ENCODE measurements at places on chromosomes 12 and 14.

DNA sequence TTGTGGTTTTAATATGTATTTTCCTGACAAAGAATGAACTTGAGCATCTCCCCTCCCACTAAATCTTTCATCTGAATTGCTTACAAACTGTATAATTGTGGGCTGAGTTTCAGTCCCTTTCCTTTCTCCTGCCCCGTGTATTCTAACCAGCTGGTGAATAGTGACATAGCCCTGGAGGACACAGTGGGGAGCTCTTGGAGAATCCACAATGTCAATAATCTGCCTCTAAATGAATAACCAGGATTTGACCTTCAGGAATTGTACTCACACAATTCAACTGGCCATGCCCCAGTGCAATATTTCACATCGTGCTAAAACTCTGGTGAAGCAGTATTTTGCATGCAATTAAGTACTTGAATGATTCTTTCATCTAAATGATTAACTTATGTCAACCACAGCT is 177.2 kb downstream of the C12orf42 start:
- DNase-seq = no peak

DNA sequence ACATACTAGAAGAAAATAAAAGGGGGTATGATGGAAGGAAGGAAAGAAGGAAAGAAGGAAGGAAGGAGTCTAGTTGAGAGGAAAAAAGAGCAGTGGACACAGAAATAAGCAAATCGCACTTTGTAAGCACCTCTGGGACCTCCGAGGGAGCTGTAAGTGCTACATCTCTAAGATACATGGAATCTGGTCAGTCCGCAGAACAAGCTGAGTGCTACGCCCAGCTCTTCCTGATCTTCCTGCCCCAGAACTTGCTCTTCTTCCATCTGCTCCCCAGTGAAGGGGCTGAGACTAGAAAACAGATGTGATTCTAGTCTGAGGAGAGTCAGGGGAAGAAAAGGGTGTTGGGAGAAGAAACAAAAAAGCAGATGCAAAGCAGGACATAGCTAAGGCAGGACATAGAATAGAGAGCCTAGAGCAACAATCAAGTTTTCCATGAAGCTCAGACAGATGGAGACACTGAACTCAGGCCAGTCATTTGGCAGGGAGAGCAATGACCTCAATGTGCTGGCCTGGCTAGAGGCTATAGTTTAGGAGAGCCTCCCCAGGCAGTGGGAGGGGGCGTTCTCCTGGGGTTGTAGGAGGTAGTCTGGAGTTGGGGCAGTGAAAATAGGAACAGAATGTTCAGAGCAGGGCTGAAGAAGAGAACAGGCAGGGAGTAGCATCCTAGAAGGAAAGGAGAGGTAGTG is 1.7 kb upstream of the MFAP5 start:
- DNase-seq = no peak

GRCh38 chr12:4265280-4265679 is 8.3 kb upstream of the CCND2 start:
- no peak for DNase-seq

GRCh38 chr14:97179573-97179972 is 382.4 kb downstream of the VRK1 start:
- DNase-seq = no peak

- no peak for DNase-seq
Measured at GRCh38 chr14:104650981-104651875, 38.2 kb upstream of the INF2 start.

DNA sequence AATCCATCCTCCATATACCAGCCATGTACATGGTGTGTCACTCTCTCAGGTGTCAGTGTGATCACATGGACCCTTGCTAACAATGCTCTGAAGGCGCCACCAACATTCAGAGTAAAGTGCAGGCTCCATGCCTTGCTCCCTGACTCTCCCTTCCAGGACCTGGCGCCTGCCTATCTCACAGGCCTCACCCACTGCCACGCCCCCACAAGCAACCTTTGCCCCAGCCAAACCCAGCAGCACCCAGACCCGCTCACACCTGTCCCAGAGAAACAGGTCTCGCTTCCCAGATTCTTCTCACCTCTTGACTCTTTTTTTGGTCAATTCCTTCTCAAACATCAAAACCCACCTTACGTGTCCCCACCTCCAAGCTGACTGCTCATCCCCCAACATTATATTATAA is 52.3 kb downstream of the KCNK10 start:
- DNase-seq = no peak

DNA sequence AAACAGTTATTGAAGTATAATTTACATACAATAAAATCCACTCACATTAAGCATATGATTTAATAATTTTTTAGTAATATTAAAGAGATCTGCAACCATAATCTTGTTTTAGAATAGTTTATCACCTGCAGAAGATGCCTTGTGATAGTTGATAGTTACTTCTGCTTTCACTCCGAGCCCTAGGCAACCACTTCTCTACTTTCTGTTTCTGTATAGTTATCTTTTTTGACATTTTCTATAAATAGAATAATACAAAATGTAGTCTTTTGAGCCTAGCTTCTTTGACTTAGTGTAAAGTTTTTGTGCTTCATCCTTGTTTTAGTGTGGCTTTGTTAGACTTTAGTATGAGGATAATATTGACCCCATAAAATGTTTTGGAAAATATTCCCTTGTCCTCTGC is 111.0 kb downstream of the MNAT1 start:
- no peak for DNase-seq

GRCh38 chr12:109492371-109492770 is 14.9 kb downstream of the UBE3B start:
- DNase-seq = no peak

DNA sequence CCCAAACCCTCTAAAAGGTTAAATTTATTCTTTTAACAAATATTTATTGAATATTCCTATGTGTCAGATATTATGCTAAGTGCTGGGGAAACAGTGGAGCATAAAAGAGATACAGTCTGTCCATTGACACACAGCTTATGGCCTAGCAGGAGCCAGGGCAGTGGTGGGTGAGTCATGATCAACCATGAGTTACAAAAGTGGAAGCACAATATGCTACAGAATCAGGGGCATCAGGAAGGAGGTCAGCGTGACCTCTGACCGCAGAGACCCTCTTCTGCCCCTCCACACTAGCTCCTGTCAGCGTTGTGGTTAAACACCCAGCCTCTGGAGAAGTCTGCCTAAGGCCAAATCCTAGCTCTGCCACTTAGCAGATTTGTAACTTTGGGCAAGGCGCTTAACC is 4.7 kb upstream of the PPP1R1A start:
- DNase-seq = no peak

DNA sequence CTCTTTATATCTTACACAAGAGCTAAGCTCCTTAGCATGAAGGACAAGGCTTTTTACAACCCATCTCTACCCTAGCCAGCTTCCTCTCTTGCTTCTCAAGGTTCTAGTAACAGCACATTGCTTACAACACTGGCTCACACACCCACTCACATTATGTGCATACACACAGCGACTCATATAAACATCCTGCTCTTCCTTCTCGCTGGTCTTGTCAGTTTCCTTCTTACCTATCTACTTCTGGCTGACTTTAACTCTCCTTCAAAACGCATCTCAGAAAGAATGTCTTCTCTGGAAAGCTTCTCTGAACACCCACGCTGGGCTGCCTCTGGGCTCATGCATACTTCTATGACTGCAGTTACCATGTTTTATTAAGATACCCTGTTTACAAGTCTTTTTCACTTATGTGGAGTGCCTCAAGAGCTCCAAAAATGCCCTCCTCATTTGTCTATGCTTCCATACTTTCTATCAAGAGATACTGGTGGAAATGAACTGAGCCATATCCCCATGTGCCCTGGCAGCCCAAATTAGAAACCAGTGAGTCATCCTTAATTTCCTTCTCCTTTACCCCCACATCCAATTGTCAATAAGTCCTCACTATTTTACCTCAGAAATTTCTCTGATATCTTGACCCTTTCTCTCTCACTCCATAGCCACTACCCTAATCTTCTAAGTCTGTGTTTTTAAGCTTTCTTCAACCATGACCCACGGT is 126.9 kb upstream of the KRAS start:
- no peak for DNase-seq

DNA sequence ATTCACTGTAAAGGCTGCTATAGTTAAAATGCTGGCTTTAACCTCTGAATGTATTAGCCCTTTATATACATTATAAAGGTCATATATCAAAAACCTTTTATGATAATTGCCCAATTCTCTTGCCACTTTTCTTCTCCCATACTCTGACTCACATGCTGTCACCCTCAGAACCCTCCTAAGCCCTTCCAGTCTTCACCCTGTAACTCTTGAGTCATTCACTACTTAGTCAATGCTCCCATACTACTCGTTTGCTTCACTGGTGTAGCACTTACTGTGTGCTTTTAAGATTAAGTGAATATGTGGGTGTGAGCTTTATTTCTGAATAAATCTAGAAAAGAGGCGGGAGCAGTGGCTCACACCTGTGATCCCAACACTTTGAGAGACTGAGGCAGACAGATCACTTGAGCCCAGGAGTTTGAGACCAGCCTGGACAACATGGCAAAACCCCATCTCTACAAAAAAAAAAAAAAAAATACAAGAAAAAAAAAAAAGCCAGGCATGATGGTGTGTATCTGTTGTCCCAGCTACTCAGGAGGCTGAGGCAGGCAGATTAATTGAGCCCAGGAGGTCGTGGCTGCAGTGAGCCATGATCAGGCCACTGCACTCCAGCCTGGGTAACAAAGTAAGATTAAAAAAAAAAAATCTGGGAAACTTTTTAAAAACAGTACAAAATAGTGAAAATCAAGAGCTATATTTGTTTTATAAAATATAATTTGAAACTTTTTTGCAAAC is 37.6 kb downstream of the SPATA7 start:
- no peak for DNase-seq

- DNase-seq = no peak
Measured at GRCh38 chr12:104551-105081, 38.0 kb downstream of the IQSEC3 start.

DNA sequence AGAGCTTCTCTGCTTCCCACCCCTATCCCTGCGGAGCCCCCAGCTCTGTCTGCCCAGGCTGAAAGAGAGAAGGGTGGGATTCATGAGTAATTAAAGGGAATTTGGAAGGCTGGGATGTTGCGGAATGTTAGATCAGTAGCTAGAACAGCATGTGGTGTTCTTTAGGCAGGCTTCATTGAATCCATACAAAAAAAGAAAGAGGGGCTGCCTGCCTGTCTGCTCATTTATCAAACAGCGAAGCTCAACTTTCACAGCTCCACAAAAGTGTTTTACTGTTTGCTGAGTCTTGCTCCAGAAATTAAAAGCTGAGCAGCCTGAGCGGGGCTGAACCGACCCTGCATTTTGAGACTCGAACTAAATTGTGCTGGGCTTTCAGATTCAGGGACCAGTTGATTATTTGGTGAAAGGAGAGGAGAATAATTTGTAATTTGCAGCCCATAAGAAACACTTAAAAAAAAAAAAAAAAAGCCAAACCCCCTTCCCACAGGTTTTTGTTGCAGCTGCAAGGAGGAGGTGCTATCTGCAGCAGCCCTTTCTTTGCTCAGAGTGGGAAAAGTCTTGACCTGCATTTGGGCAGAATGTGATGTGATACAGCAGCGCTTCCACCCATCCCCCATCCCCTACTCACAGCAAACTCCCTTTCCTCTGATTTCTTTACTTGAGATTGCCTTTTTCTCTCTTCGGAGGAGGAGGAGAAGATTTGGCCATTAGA is 89.7 kb downstream of the RFX4 start:
- no peak for DNase-seq

DNA sequence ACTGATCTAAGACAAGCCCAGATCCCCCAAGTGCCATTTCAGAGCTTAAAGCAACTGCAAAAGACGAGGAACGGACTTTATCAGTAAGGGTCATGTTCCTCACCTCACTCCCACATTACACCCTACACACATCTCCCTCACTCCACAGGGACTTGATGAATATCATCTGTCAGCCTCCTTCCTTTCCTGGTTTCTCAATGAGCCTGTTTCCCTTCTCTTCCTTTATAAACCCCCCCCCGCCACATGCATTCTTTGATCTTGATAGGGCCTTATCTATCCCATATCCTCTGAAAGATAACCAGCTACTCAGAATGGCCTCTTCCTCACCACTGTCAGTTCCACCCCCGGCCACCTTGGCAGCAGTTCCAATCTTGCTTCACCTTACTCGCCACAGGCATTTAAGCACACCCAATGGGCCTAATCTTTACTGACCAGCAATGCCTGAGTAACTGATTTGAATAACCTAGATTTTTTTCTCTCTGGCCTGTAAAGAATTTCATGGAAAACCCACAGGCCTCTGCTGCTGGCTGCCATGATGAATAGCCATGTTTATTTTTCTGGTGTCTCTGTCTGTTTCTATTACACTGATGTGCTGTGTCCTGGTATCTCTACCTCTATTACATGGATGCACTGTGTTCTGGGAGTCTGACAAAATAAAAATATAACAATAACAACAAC is 138.7 kb downstream of the PHLDA1 start:
- no peak for DNase-seq

- no peak for DNase-seq
Measured at GRCh38 chr14:74029136-74029535, 10.0 kb downstream of the BBOF1 start.

DNA sequence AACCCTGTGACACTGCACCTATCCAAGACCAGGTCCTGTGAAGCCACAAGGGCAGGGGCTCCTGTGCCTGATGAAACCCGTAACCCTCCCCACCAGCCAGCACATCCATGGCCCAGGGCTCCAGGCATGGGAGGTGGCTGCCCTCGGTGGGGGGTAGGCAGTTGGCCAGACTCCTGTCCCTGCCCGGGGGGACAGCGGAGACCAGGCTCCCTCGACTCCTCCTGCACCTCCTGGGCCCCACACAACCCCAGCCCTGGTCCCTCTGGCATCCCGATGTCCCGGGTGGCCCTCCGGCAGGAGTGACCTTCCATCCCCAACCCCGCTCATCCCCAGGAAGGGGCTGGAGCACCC is 11.4 kb downstream of the AKT1 start:
- DNase-seq = no peak

DNA sequence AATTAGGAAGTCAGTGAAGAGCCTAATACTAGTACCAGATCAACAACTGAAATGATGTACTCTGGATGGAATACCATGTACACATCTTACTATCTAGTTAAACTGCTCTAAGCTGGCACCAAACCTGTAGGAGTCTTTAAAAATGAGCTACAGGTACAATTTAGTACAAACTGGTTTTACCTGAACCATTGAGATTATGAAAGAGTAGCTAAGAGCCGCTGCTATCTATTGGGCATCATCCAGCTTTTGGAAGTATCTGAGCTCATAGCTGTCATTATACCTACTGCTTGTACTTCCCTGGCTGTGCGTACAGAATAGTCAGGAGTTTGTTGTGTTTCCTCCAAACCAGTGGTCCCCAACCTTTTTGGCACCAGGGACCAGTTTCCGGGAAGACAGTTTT is 12.4 kb downstream of the TBC1D30 start:
- no peak for DNase-seq

GRCh38 chr12:94340573-94340972 is 119.1 kb downstream of the CEP83 start:
- DNase-seq = no peak

DNA sequence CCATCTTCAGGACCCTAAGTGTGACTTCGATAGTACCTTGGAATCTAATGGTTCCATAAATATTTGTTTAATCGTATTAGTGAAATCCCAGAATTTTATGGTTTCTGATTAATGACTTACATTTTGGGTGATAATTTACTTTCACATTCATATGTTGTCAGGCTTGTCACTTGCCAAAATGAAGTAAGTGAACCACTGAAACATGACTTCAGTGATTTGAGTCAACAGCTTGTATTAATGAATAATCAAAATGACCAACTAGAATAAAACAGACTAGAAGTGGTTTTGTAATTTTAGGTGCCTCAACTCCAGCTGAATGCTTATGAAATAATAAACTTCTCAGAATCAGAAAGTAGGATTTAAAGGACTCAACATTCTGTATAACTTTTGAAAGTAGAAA is 517.1 kb downstream of the PRKD1 start:
- DNase-seq = no peak
